ENCODE measurements at places on chromosomes 6 and 20.

GRCh38 chr6:85556992-85557668 lies 36.5 kb downstream of the SNX14 start:
- no peak for DNase-seq

DNA sequence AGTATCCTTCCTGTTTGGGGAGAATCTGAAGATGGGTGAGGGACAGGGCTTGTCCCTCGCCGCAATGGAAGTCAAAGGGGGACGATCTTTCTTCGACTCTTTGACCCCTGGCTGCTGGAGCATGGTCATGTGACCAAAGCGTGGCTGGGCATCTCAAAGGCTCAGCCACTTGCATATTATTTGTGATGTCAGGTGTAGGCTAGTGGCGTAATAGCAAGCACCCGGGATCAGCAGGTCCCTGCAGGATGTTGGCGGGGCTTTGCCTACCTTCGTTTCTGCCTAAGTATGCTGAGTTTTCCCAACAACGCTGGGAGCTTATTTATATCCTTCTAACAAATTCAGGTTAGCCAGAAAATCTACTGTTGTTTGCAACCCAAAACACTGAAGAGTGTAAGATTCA lies 50.3 kb upstream of the IL20RA start:
- DNase-seq = no peak

DNA sequence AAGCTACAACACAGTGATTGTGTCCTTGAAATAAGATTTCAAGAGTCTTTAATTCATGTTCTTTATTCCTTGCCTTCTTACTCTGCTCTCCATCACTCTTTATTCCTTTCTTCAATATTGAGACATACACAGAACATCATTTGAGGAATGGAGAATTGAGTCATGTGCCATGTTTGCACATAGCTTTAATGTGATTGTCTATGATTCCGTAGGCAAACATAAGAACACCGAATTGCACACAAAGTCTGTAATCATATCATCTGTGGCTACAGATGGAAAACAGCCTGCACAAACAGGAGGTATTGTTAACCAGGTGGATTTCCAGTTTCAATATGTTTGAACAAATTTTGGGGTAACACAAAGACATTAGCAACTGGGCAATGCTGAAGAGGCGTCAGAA lies 571.6 kb upstream of the GJE1 start:
- no peak for DNase-seq

DNA sequence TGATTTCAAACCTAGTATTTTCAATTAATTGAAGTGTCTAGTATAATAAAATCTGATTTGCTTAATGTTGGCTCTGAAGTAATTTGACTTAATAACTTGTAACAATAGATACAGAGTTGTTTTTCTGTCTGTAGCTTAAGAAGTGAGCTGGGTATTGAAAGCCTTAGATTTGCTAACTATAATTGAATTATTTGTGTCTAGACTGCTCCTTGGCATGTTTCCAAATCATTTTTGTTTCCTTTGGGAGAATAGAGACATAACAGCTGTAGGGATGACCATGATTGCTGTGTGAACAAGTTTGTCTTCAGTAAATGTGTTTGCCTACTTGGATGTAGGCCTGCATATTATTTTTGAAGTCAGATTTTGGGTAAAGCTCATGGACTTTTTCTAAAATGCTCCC lies 115.4 kb downstream of the SCAF8 start:
- DNase-seq = no peak

All from SW 1271 (cell line).